ENCODE measurements at places on chromosomes 7 and 10.

DNA sequence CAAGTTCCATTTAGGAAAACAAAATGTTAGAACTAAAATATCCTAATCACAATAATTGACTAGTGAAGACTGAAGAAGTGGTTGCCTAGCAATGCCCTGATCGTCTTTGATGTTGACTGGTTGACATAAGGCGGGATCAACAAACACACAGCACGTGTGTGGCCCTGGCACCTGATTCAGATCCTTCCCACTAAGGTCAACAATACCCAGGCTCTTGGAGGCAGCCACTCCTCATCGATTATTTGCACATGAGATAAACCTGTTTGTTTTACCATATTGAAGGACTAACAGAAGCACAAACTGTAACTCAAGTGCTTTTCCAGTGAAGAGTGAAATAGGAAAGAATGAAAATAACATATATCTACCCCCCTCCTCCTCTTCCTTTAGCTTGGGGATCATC, 15.6 kb downstream of the FANK1 start:
- no peak for DNase-seq

- no peak for DNase-seq
Measured at GRCh38 chr10:49180444-49180860, 7.7 kb downstream of the TMEM273 start.

DNA sequence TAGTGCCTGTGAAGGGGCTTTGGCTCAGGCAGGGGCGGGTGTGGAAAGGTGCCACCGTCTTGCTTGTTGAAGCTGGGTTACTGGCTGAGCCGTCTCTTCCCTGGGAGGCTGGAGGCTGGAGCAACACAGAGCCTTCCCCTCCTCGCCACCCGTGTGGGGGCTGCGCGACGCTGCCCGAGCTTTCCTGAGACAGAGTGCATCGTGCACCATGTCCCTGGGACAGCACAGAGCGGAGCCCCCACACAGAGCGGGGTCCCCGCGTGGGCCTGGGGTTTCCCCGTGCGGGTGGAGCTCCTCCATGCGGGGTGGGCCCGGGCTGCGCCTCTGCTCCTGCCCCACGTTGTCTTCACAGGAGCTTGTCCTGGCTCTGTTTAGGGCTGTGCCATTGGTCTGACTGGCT, 69.9 kb downstream of the INPP5A start:
- DNase-seq, result no peak

- no peak for DNase-seq
Measured at GRCh38 chr7:108629651-108630400, 60.2 kb downstream of the DNAJB9 start.

DNA sequence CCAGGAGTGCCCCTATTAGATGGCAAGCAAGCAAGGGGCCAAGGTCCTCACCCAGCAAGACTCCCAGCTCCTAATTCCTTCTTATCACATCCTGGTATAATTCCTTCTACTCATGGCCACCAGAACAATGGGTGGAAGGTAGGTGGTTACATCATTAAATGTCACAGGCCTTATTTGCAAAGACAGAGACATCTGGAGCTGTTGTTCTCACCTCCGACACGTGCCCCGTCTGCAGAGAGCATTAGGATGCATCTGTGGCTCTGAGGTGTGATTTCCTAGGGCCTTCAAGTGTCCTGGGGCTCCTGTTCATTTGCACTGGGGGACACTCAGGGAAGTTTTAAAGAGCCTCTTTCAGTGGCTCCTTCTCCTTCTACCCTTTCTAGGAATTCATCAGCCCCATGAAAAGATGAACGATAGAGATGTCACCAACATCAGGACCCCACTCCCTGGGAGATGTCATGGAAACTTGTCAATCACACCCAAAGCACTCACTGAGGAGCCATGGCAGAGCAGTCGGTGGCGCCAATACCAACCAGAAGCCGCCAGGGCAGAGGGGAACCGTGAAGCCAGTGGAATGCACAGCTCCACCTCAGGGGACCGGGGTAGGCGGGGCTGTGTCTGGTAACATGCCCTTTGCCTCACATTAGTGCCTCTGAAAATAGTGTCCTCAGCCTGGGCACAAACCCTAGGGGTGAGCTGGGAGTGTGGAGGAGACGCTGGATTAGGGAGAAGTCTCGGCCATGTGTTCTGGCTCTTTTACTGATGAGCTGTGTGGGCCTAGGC, 2.9 kb upstream of the ATP6V0E2 start:
- no peak for DNase-seq

- peak; percentile 38 for DNase-seq
Measured at GRCh38 chr7:97021747-97022490, 2.7 kb downstream of the DLX5 start.

GRCh38 chr7:136228171-136228570, 251.0 kb upstream of the MTPN start:
- DNase-seq, result no peak

GRCh38 chr10:2280713-2281300, 543.5 kb upstream of the ADARB2 start:
- DNase-seq, result no peak

Measured in right cardiac atrium (tissue), 5 donors.